ENCODE measurements at places on chromosomes 3 and 15.

DNA sequence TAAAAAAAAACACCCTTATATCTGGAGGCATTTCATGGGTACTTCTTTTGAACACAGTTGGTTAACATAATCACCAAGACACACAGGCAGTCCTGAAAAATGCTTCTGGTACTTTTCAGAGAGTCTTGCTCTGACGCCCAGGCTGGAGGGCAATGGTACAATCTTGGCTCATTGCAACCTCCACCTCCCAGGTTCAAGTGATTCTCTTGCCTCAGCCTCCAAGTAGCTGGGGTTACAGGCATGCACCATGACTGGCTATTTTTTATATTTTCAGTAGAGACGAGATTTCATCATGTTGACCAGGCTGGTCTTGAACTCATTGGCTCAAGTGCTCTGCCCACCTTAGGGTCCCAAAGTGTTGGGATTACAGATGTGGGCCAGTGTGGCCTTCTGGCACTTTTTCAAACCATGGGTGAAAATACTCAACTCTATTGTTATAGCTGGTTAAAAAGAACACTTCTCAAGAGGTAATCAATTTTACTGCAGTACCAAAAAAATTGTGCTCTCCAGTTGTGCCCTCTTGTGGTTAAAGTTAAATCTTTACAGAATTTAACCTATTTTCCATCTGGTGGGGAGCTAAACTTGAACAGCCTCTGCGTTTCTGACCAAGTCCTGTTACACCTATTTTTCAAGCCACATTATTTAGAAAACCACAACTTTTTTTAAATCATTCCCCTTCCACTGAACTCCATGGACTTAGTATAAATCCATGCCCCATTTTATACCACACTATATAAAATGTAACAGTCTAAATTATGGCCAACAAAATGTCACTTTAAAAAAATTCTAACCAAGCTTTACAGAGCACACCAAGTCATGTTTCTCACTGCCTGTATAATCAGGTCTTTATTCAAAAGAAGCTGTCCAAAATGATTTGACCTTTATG lies 1.2 kb upstream of the SNAPC5 start:
- peak; percentile 6 for DNase-seq

GRCh38 chr3:70914862-70915261 lies 602.4 kb upstream of the MDFIC2 start:
- DNase-seq = no peak

DNA sequence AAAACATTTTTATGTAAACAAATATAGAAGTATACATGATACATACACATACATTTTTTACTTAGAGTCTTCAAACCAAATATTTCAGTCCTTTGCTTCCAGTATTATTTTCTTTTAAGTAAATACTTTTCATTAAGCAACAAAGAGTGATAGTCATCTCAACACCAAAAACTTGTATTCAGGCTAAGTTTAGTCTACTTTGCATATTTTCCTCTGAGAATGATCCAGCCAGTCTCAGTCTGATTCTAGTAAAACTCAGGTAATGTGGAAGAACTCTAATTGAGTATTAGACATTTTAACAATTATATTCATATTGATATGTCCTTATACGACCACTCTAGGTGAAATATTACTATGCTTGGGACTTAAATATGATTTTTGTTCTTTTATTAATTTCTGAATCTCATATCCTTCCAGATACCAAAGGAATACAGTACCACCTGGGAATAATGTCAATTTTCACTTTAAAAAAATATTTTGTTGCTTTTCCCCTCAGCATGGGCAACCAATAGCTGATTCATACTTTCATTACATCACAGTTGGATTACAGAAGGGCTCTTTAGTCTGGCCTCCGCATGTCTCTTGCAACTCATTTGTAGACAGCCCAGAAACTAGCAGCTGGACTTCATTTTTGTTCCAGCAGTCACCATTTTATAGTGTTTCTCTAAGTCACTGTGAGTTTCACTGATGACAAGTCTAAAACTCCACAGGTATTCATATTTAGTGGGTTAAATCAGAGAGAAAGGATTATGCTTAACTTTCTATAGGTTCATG lies 390.4 kb downstream of the ZBTB20 start:
- DNase-seq = no peak

- DNase-seq = no peak
These were observed 110.7 kb upstream of the C3orf80 start for GRCh38 chr3:160114355-160114995.

DNA sequence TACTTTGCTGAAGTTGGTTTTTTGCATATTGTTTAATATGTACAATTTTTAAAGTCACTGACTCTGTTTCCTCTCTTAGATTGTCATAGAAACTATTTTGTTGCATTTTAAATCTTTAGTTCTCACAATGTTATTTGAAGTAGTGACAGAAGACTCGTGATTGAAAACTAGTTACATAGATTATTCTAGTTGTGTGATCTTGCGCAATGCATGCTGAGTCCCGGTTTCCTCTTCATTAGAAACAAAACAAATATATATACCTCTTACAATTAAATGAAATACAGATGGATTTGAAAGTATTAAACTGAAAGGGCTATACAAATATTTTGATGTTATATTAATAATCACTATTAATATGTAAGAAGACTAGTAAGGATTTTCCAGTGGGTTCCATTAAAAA lies 333.0 kb downstream of the LPP start:
- no peak for DNase-seq

All from NCI-H1694 (cell line).